Stimulated activated CD4-positive, alpha-beta T cell treated with anti-CD3 and anti-CD28 coated beads, TNF-alpha, amount 100 ng/mL, for 24 hours (primary cell): ENCODE measurements at places on chromosomes 7 and 10.

GRCh38 chr7:112053737-112054069 is 152.5 kb downstream of the DOCK4 start:
- DNase-seq, result no peak

- DNase-seq, result no peak
Observed at GRCh38 chr10:27950242-27950564, 48.7 kb downstream of the ODAD2 start.

DNA sequence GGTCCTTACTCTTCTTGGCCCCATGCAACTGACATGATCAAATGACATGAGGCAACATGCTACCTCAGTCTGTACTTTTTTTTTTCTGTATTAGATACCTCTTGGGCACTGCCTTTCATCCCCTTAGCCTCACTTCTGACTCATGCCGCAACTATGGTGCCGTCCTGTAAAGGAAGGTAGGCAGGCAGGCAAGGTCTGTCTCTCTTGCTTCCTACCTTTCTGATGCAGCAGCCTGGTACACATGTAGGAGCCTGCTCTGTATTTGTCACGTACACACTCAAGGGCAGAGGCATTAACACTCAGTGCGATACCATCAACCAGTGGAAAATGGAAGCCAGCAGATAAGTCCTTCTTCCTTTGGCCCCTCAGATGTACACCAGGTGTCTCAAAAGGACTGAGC is 146.7 kb downstream of the ATE1 start:
- DNase-seq, result no peak

DNA sequence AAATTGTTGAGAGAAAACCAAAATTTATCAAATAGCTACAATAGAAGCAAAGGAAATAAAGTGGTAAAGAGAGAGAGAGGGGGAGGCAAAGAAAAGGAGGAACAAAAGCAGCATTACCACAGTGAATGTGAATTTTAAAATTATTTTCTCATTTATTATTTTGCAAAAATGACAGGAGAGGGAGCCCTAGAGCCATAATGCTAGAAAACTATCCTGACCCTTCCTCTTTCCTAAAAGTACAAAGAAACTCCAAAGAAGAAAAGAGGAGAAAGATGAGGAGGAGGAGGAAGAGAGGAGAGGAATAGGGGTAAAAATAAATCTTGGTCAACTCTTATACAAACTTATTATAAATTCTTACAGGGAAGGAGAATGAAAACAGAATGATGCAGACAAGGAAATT is 921.5 kb downstream of the NRG3 start:
- no peak for DNase-seq

GRCh38 chr7:136183981-136184380 is 206.8 kb upstream of the MTPN start:
- DNase-seq, result no peak

DNA sequence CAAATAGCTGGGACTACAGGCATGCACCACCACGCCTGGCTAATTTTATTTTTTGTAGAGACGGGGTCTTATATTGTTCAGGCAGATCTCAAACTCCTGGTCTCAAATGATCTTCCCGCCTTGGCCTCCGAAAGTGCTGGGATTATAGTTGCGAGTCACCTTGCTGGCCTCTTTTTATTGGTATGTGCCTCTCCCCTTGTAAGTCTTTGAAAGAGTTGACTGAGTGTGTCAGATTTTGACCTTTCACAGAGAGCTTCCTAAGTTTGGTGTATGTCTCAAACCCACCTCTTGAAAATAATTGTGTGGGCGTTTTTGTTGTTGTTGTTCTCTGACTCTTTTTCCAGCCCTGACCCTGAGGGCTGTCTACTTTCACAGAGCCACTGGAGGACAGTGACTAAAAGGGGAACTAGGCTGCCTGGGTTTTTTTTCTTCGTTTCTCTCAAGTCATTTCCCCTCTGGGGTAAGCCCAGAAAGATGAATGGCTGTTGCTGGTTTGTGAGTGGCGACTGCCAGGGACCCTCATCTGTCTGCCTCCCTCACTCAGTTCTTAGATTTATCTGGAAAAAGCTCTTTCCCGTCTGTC is 262.8 kb downstream of the ZEB1 start:
- no peak for DNase-seq

- no peak for DNase-seq
Observed at GRCh38 chr7:55903985-55904759, 16.9 kb downstream of the ZNF713 start.

DNA sequence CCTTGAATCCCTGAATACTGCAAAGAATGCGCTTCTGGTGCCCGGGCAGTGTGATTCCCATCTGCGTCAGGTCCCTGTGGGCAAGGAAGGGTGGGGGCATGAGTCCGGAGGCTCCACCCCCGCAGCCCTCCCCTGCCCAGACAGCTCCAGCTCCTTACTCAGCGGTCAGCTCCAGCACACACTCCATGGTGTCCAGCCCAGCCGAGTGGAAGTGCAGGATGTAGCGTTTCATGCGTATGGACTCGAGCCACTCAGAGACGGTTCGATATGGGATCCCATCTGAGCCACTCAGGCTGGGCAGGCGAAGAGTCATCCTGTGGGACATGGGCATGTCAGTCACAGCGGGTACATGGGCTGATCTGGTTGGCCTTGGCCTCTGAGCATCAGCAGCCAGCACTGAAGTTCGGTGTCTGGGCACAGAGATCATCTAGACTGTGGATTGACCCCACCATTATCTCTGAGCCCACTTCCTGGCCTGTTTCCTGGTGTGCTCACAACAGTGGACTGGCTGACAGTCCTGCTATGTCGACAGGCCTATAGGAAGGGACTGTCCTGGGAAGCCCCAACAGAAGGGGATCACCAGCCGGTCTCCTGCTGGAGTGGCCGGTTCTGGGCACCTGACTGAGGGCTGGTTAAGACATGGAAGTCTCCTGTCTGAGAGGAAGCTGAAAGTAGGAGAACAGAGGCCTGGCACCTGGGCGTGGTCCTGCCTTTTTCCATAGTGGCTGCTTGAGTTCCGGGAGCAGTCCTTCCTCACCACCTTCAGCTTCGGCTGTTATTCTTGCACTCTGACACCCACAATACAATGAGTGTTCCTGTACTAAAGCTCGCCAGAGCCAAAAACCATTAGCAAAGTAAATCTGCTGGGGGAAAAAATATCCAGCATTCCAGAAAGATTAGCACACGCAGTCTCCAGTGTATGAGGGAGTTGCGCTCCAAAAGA is 10.6 kb downstream of the ZYX start:
- DNase-seq, result no peak

DNA sequence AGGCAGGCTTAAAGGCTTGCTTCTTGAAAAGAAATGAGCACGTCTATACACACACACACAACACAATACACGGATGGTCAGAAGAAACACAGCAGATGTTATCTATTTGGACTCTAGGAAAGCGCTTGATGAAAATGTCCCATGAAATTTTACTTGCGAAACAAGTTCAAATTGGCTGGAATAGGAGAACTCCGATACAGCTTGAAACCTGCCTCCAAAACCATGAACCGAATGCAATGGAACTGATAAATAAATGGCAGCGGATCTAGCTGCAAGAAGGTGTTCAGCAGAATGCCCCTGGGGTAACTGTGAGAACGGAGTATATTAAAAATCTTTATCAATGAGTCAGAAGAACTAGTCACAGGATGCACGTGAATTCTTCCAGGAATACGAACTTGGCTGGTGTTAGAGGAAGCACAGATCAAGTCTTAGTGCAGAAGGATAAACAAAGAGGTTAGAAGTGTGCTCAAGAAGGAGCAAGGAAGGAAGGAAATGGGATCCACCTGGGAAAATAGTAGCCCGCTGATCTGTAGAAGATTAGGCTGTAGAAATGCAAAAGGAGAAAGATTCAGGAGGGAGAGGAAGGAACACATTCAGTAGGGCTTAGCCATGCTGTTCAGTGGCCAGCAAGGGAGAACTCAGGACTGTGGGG is 142.0 kb upstream of the PRKCQ start:
- DNase-seq, result no peak

- DNase-seq, result no peak
Observed at GRCh38 chr7:79504607-79505389, 51.3 kb upstream of the MAGI2 start.

DNA sequence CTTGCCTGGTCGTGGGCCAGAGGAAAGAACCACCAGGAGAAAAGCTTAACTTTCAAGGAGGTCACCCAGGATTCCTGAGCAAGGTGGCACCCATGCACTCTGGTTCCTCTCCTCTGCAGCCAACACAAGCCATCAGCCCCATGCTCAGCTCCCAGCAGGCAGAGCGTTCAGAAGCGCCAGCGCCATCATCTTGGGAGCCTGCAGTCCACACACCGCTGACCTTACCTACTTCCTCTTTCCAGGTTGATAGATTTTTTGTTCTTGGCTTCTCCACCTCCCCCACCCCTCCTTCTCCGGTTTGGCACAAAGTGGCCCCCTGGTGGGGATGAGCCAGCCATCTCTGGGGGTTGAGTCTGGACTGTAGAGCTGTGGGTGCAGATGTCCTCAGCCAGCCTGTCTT is 1.7 kb upstream of the WDR86 start:
- no peak for DNase-seq

DNA sequence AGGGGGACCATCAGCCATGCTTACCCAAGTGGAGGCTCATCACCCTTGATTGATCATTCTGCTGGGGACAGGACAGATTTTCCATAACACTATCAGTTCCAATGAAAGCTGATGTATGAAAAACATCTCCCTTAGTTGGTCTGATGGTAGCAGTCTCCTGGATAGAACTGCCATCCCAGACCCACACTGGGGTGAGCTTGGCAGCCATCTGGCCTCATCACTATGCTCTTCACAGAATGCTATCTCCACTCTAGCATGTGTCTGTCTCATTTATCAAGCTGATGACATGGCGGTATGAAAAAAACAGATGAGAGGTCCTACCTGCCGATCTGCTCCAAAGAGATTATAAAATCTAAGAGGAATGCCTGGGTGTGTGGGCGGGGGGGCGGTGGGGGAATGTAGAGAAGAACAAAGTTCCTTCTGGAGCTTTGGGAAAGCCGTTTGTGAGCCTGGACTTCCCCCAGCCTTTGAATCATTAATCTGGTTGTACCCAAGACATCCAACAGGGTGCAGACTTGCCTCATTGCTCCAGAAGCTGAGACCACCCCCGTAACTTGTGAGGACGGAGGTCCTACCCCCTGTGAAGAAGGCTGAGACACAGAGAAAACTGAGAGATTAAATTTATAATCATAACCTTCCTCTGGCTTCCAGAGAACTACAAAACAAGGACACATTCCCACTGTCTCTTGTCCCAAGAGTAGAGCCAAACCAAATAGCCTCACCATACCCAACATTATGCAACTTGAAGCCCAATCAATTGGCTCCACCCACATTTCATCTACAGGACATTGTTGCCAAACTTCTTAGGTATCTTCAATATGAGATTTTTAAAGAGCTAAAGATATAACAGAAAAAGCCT is 340.8 kb downstream of the KCNMA1 start:
- DNase-seq, result no peak

- DNase-seq, result no peak
Observed at GRCh38 chr10:63627881-63628296, 106.7 kb downstream of the REEP3 start.

- DNase-seq, result no peak
Observed at GRCh38 chr10:50419756-50420155, 168.4 kb upstream of the ASAH2 start.

DNA sequence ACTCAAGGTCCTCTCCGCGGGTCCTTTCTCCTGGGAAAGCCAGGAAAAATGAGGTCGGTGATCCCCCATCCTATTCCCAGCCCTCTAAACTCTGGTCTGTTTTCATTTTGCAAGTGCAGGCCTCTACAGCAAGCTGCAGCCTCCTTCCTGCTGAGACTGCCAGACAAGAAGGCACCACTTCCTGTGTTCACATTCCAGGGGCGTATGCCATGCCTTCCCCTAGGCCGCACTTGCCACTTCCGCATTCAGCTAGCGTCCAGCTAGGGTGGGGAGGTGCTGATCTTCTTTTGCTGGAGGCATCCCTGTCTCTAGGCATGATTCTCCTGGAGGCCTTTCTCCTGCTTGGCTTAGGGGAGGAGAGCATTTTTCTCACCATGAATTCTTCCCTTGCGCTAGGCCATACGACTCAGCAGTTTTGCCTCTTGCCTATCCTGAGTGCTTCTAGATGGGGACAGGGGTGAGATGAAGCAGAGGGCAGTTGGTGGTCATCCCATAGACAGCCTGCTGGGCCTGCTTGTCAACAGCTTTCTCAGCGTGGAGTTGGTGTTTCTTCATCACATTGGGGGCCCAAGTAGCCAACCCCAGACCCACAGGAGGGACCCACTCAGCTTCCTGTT is 328.9 kb downstream of the RPS24 start:
- no peak for DNase-seq

GRCh38 chr7:108637049-108637621 is 67.5 kb downstream of the DNAJB9 start:
- no peak for DNase-seq
